ENCODE measurements at places on chromosomes 2 and 18.

GRCh38 chr2:152280780-152281179 lies 54.2 kb upstream of the FMNL2 start:
- DNase-seq: no peak

DNA sequence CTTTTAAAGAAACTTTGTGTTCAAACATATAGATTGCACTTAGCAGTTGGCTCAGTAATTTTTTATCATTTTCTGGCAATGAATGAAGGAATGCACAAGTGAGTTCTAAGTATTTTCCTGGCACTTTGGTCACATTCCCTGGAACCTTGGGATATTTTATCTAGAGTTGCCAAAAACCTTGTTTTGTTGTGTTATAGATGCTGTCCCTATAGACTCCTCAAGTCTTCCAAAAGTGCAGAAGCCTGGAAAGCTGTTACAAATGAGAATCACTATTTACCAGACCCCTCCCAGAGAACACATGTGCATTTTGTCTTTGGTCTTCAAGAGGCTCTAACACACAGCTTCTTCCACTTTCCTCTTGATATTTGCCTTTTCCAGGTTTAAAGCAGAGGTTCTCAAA lies 108.3 kb downstream of the RND3 start:
- no peak for DNase-seq

DNA sequence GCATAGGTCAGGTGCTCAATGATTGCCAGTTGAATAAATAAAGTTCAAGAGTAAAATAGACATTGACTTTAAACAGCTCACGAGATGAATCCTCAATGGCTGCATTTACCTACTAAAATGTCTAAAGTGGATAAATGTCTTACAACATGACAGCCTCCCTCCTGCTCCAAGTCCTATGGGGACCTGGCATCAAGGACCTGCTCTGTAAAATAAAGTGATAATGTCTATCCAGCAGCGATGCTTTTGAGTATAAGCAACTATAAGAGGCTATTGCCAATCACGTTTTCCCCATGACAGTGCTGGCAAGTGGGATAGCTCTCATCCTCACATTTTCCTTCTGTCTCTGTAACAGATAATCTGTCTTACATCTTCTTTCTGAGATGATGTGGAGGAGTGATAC lies 37.0 kb downstream of the RASGRP3 start:
- DNase-seq: no peak

- no peak for DNase-seq
Measured at GRCh38 chr2:172079838-172080640, 5.3 kb upstream of the DLX1 start.

DNA sequence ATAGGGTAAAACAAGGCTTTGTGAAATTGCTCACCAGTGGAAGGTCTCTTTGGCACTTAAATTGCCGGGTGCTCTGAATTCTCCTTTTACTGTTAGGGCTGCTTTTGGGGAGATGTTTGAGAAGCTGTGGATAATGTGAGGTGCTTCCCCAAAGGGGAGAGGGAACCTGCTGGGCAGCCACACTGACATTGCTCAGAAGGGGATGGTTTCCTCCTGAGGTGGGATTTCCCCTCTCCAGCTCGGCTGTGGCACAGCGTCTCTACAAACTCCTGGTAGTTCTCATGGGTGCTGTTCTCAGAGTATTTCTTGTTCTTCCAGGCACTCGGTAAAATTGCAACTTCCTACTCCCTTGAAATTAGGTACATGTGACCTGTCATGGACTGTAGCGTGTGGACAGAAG lies 124.2 kb downstream of the LPIN1 start:
- DNase-seq: no peak

GRCh38 chr2:191540681-191541080 lies 137.3 kb upstream of the NABP1 start:
- no peak for DNase-seq

DNA sequence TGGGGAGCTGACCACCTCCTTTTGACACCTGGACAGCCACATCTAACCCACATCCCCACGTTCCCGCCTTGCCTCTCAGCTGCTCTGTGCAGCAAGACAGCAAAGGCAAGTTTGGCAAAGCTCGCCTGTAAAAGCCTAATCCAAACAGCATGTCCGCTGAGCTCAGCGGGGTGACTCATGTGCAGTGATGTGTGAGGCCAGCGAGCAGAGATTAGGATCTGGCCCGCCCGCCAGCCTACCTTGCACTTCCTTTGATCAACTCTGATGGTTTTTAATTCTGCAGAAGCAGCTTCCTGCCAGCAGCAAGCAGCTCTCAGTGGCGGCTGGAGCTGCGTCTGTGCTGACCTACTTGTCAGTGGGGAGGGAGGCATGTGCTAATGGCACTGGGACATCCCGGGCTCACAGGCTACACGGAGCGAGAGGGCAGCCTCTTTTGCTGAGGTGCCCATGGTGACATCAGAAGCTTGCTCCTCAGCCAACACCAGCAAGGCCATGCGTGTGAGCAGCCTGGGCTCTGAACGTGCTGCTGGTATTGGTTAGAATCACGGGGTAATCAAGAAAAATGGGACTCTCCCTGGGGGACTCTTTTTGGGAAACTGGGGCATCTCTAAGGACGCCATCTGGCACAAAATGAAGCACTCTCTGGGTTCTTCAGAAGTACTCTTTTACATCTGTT lies 36.0 kb upstream of the EML4 start:
- DNase-seq: peak; percentile 97

DNA sequence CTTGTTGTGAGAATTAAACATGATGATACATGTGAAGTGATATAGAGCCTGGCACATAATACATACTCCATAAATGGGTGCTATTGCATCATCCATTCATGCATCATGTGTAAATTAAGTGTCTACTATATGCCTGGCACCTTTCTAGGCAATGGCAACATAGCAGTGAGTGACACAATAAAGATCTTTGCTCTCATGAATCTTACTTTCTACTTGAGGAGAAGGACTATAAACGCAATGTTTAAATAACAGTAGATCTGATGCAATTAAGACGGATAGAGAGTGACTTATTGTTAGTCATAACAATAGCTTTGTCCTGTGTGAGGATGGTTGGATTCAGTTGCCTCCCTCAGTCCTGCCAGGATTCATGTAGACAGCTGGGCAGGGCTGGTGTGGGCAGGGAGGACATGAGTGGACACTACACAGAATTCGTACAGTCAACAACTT lies 88.4 kb upstream of the NPAS2 start:
- no peak for DNase-seq

DNA sequence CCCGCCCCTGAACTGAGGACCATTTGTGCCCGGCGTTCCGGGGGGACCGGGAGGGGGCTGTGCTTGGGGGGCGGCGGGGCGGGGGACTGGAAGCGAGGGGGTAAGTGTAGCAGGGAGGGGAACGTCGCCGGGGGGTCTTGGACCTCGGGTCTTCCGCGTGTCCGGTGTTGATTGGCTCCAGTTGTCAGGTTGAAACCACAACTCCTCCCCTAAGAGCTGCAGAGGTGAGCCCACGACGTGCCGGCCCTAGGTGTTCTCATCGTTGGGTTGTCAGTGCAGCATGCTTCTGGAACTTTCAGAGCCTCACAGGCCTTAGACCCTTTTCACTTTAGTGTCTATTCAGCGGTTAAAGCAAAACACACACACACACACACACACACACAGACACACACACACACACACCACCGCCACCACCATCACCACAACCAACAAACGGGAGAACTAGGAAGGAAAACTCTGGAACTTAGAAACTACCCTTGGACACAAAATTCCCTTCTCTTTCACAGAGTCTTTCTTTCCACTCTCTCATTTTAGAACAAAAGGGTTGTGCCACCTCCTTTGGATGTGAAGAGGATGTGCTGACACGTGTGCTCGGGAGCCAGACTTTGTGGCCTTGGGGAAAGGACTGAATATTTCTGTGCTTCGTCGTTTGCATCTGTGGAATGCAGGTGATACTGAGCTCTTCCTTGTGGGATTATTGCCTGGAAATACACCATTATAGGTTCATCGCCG lies 6.7 kb upstream of the DLX2 start:
- no peak for DNase-seq
